ENCODE measurements at places on chromosomes 5 and 9.

GRCh38 chr5:133998807-133999206 lies 6.0 kb downstream of the VDAC1 start:
- DNase-seq = no peak

DNA sequence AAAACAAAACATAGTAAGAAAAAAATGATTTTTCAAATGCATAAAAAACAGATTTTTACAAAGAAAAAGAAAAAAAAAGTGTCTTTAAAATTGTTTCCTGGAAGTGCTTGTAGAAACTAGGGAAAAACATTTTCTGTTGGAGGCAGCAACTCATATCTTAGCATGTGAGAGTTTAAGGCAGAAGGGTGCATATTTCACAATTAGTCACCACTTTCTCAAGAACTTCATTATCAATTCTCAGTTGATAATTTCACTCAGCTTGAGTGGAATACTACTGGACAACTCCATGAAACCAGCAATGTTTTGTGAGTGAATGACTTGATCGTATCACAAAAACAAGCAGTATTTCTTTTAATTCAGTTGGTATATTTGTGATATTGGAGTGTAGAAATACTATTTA lies 508.3 kb upstream of the DAB2 start:
- no peak for DNase-seq

DNA sequence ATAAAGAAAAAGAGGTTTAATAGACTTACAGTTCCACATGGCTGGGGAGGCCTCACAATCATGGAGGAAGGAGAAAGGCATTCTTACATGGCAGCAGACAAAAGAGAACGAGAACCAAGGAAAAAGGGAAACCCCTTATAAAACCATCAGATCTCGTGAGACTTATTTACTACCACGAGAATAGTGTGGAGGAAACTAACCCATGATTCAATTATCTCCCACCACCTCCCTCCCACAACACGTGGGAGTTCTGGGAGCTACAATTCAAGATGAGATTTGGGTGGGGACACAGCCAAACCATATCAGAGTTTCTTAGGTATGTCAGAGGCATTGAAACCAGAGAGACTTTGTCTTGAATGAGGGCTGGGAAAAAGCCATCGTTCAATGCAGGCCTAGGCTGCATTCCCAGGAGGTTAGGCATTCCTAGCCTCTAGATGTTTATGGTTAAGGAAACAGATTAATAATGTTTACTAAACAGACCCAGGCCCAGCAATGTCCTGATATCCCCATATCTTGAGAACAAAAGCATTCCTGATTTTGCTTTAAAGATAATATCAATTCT lies 7.5 kb upstream of the PAIP1 start:
- DNase-seq = no peak

DNA sequence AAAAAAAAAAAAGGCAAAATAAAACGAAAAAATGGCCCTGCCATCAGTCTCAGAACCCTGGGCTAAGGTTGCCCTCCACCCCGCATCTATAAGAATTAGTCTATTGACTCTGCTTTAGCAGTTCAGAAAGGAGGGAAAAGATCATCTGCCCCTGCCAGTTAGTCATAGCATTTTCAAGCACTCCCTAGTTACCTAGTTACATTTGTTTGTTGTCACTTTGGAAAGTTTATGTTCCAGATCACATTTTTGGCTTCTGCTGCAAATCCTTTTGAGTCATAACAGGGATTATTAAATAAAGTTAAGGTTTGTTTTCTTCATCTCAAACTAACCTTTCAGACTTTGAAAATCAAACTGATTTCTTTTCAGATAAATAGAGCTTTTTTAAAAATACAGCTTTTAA lies 52.1 kb downstream of the AQP7 start:
- no peak for DNase-seq

GRCh38 chr5:14507156-14507941 lies 74.2 kb upstream of the OTULINL start:
- no peak for DNase-seq

GRCh38 chr5:74767579-74767913 lies 497 bp downstream of the NSA2 start:
- no peak for DNase-seq

DNA sequence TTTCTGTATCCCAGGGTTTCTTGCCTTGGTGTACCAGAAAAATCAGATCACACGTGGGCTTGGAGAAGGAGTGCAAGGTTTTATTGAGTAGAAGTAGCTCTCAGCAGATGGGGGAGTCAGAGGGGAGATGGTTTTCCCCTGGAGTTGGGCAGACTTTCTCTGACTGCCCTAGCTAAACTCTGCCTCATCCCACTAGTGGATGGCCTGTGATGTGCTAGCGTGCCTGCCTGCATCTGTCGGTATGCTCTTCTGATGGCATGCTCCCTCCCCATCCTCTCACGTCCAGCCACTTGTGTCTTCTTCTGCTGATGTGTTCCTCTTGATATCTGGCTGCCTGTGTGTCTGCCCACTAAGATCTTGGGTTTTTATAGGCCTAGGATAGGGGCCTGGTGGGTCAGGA lies 616.1 kb upstream of the RGMB start:
- no peak for DNase-seq

- no peak for DNase-seq
Measured at GRCh38 chr5:17477043-17477442, 21.0 kb upstream of the TAF11L2 start.

All from activated T-cell treated with anti-CD3 and anti-CD28 coated beads, Interleukin-2, amount 50 U/mL, for 4 hours (primary cell).